Right lobe of liver (tissue), 6 donors: ENCODE measurements at places on chromosomes 1 and 21.

GRCh38 chr1:65596768-65597167, 176.3 kb downstream of the LEPR start:
- no peak for DNase-seq

DNA sequence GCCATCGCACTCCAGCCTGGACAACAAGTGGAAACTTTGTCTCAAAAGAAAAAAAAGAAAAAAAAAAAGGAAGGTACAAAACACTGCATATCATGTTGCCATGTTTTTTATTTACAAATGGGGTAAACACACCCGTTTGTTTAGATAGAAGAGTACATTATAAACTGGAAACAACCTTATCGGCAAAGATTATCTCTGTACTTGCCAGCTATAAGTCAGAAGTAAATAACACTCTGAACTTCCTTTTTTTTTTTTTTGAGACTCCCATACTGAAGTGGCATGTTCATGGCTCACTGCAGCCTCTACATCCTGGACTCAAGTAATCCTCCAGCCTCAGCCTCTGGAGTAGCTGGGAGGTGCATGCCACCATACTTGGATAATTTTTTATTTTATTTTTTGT, 21.9 kb downstream of the USP48 start:
- no peak for DNase-seq

GRCh38 chr1:201886103-201886885, 2.4 kb upstream of the SHISA4 start:
- DNase-seq, result no peak

- DNase-seq, result no peak
These were observed 18.3 kb upstream of the SELP start for GRCh38 chr1:169648187-169648586.

DNA sequence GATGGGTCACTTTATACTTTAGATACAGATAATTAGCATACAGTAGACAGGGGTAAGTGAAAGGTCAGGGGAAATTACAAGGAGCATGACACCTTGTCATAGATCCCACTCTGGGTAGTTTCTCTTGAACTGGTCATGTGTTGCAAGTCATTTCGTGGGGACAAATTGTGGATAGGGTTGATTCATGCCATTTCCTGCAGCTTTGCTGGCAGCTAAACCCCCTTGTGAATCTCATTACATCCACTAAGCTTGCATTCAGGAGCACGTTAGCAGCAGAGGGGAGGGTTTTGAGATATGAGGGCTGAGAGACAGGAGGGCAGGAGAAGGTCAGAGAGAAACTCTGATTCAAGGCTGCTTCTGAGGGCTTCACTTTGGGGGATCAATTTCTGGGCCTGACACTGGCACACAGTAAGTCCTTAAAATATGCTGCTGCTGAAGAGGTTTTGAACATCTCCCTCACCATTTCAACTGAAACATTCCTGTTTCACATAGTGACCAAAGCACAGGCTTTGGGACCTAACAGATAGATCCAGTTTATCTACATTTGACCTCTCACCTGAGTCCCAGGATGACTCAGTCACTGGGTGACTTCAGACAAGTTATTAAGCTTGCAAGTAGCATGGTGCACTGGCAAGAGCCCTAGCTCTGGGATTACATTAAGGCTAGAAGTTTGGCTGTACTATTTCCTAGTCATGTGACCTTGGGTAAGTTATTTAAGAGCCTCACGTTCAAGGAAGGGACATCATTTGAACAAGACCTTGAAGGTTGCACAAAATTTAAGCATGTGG, 206.0 kb upstream of the USP24 start:
- DNase-seq, result no peak

- DNase-seq, result no peak
These were observed 611 bp upstream of the ZSWIM5 start for GRCh38 chr1:45206808-45207623.

DNA sequence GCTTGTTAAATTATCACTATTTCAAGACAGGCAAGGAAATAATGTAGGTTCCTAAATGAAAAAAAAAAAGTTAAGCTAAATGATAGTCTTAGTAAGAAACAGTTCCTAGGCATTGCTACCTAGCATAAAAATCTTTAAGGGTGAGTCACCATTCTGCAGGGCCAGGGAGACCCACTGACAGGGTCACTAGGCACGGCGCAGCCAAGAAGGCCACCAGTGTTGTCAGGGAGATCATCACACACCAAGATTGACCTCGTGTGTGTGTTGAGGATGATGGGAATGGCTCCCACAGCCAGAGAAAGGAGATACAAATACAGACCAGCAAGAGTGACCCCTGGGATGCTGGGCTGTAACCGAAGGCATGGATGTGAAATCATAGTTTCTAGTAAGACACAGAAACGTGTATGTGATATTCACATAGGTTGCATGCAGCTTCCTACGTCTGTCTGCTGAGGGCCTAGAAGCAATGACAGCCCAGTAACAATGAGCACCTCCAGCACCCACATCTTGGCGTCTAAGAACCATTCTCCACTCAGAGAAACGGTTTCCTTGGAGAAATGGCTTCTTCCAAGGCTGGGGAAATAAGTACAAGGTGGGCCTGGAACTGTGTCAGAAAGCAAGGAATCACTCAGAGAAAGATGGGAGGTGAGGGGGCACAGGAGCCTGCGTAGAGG, 29.1 kb downstream of the RIPK4 start:
- DNase-seq, result no peak

- DNase-seq, result no peak
These were observed 352.0 kb downstream of the RRAGC start for GRCh38 chr1:38507563-38507962.

GRCh38 chr1:101924700-101925099, 72.0 kb downstream of the OLFM3 start:
- DNase-seq, result no peak

GRCh38 chr21:41589131-41589530, 81.2 kb upstream of the TMPRSS2 start:
- no peak for DNase-seq

GRCh38 chr1:210500831-210501230, 172.1 kb downstream of the HHAT start:
- DNase-seq, result no peak

DNA sequence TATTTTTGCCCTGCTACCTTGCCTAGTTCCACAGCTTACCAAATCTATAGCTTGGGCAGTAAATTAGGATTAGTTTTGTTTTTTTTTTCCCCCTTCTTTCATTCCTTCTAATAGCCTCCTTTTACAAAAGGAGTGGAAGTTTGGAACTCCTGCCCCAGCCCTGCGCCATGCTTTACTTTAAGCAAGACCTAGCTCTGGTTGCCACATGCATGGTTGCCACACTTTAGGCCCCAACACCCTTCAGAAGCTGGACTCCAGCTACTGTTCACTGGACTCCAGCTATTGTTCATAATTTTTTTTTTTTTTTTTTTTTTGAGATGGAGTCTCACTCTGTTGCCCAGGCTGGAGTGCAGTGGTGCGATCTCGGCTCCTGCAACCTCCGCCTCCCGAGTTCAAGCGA, 115.8 kb downstream of the NR5A2 start:
- DNase-seq, result no peak

DNA sequence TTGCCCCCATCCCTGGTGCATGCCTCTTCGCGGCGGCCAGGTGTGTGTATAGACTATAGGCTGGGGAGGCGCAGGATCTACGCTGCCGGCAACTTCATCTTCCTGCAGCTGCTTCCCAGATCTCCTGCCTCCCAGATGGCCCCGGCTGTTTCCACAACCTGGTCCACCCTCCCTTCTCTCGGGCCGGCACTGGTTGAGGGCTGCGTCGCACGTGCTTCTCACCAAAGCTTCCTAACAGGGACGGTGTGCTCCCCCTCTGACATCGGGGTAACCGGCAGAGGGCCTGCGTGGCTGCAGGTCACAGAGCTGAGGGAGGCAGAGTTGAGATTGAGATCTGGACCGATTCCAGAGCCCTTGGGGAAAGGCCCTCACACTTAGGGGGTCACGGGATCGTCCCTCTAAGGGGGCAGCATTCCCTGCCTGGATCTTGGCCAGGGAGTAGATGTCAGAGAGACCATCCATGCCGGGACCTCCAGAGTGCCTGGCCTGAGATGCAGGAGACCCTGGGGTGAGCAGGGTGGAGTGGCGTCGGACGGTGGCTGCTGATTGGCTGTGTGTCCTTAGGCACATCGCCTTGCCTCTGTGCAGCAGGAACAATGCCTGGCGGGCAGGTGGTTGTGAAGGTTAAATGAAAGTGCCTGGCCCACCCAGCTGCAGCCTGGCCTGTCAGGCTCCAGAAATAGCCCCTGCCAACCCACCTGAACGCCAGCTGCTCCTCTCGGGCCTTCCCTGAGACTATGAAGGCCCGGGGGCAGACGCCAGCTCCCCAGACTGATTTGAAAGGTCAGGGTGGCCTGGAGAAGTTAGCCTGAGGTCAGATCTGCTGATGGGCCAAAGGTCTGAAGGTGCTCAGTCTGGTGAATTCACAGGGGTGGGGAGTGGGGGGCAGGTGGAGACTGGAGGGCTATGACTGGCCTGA, 6.1 kb upstream of the MASP2 start:
- no peak for DNase-seq

GRCh38 chr21:34942911-34943310, 106.2 kb downstream of the RUNX1 start:
- no peak for DNase-seq

DNA sequence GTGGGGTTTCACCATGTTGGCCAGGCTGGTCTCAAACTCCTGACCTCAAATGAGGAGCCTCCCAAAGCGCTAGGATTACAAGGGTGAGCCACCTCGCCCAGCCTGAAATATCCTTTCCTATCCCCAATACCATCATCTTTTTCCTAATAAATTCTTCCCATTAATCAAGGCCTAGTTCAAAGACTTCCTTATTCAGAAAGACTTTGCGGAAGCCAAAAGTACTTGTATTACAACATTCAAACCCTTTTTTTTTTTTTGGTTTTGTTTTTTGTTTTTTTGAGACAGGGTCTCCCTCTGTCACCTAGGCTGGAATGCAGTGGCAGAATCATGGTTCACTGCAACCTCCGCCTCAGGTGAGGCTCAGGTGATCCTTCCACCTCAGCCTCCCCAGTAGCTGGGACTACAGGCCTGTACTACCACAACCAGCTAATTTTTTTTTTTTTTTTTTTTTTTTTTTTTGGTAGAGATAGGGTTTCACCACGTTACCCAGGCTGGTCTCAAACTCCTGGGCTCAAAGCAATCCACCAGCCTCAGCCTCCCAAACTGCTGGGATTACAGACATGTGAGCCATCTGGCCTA, 7.6 kb downstream of the SLC19A2 start:
- no peak for DNase-seq

DNA sequence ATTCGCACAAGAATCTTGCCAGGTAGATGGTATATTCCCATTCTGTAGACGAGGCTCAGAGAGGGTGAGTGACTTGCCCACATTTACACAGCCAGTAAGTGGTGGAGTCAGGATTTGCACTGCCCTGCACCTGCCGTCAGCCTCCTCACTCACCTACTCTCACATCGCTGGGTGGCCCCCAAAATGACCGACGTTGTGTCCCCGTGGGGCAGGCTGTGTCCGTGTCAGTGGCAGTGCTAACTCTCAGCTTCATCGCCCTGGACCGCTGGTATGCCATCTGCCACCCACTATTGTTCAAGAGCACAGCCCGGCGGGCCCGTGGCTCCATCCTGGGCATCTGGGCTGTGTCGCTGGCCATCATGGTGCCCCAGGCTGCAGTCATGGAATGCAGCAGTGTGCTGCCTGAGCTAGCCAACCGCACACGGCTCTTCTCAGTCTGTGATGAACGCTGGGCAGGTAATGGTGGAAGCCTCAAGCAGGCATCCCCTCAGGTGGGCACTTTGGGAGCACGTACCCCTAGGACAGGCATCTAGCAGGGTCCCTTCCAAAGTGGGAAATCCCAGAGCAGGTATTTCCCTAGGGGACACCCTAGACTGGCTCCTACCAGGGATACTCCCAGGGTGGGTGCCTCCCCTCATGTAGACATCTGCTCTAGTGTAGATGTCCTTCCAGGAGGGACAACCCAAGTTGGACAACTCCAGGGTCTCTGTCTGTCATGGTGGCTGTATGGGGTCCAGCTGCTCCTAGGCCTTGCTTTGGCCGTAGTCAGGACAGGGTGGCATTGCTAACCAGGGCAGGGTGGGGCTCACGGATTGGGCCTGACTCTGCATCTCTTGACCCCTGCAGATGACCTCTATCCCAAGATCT, 3.4 kb downstream of the HCRTR1 start:
- DNase-seq, result no peak

- no peak for DNase-seq
These were observed 63.2 kb downstream of the SIK1 start for GRCh38 chr21:43363506-43364260.

DNA sequence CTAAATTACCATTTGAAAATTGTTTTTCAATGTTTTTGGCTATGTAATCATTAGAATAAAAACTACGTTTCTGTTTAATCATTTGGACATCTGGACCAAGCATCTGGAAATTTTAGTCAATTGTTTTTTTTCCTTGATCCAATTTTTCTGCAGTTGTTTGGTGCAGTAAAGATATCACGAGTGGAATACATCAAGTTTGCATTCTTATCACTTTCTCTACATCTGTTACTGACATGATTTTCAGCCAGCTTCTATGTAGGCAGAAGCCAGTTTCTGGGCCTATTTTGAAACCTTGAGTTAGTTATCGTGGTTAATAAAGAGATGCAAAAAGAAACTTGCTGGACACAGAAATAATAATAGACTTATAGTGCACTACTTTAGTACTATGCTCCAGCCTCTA, 277.9 kb upstream of the ADAMTS5 start:
- DNase-seq, result no peak

DNA sequence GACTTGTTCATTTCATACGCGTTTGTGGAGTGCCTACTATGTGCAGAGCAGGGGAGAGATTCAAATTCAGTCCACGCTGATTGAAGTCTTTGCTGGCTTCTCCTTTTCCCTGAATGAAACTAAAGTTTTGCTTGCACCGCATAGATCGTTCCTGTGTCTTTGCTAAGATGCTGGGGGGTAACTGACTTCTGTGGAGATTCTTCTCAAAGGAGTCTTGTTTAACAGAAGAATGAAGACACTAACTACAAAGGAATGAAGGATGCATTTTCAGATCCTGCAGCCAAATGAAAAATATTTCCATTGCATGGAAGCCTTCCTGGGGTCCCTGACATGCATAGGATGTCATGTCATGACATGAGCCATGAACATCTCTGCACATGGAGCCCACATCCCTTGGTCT, 26.9 kb upstream of the H6PD start:
- DNase-seq, result no peak

- DNase-seq, result no peak
These were observed 32.7 kb upstream of the RAB4A start for GRCh38 chr1:229238231-229238630.

GRCh38 chr1:104132382-104132973, 382.8 kb downstream of the AMY1C start:
- no peak for DNase-seq

- DNase-seq, result no peak
These were observed 1093.6 kb upstream of the B3GALT2 start for GRCh38 chr1:194279975-194280374.

GRCh38 chr21:39175154-39175553, 8.1 kb downstream of the PSMG1 start:
- no peak for DNase-seq
